ENCODE measurements at places on chromosomes 1 and 21. TPM values are rescaled to one million over a fixed set of nuclear protein-coding genes. Genes with fewer than 3 reads are reported as not detected.

The DVL1 gene
- 65.0 TPM for total RNA-seq

The ICOSLG gene
- 0.46 TPM for total RNA-seq

The IL12RB2 gene
- not detected for total RNA-seq

The ZNF593OS gene
- not detected for total RNA-seq

The MTARC1 gene
- total RNA-seq = 2.5 TPM

The TFF1 gene
- not detected for total RNA-seq

The TNNT2 gene
- total RNA-seq = not detected

The ATP1A2 gene
- not detected for total RNA-seq

The SYPL2 gene
- not detected for total RNA-seq

The CCDC30 gene
- total RNA-seq = 0.89 TPM

The ANGPTL7 gene
- not detected for total RNA-seq

The SRP9 gene
- total RNA-seq = 262 TPM

The FHAD1 gene
- total RNA-seq = 0.42 TPM

The TXNIP gene
- 10.4 TPM for total RNA-seq

The GBP4 gene
- total RNA-seq = 0.32 TPM

The CYP2J2 gene
- 0.32 TPM for total RNA-seq

The LINGO4 gene
- total RNA-seq = not detected

The CR1L gene
- not detected for total RNA-seq

The SCAMP3 gene
- total RNA-seq = 33.3 TPM
